ENCODE measurements at places on chromosomes 16 and 17.

GRCh38 chr16:77307426-77308162 lies 108.4 kb downstream of the SYCE1L start:
- DNase-seq: no peak

DNA sequence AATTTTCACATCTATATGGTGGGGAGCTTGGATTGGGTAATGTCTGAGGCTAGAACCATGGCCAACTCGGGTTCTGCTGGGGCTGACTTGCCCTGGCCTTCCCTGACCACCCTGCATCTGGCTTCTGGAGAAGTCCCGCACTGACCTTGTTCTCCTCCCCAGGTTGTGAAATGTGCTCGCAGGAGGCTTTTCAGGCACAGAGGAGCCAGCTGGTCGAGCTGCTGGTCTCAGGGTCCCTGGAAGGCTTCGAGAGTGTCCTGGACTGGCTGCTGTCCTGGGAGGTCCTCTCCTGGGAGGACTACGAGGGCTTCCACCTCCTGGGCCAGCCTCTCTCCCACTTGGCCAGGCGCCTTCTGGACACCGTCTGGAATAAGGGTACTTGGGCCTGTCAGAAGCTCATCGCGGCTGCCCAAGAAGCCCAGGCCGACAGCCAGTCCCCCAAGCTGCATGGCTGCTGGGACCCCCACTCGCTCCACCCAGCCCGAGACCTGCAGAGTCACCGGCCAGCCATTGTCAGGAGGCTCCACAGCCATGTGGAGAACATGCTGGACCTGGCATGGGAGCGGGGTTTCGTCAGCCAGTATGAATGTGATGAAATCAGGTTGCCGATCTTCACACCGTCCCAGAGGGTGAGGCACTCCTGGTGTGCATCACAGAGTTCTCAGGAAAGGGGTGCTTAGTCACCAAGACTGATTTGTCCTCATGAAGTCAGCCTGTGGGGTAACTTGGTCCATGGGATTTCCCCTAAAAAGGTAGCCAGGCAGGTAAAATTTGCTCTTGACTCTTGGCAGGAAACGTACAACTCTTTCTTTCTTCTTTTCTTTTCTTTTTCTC lies 6.1 kb downstream of the NOD2 start:
- DNase-seq: no peak

DNA sequence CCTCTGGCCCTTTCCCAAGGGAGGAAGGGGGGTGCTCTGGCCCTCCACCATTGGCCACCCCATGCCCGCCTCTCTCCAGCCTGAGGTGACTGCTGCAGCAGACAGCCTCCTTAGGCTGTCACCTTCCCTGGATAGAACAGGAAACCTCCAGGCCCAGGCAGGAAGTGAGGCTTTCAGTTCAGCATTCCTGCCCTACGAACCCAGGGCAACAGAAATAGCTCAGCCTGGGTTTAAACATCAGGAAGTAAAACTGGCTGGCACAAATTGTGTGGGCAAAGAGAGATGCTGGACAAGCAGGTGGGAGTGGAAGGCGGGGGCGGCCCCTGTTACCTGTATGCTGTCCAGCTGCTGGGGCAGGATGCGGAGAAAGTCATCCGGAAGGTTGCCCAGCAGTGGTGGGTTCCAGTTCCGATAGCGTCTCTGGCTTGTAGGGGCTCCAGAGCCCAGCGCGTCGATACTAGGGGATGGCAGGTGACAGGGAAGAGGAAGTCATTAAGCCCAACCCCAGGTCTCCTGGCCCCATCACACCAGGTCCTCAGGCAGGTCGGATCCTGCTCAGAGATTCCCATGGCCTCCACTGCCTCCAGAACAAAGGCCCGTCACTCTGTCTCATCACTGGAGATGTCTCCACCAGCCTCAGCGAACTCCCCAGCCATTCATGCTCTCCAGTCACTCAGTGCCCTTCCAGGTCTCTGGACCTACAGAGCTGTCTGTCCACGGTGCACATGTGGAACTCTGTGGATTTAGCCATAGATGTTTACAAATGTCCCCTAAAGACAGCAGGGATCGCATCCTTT lies 23.6 kb upstream of the MRPS23 start:
- no peak for DNase-seq

- no peak for DNase-seq
These were observed 10.2 kb downstream of the DPEP1 start for GRCh38 chr16:89623511-89624261.

DNA sequence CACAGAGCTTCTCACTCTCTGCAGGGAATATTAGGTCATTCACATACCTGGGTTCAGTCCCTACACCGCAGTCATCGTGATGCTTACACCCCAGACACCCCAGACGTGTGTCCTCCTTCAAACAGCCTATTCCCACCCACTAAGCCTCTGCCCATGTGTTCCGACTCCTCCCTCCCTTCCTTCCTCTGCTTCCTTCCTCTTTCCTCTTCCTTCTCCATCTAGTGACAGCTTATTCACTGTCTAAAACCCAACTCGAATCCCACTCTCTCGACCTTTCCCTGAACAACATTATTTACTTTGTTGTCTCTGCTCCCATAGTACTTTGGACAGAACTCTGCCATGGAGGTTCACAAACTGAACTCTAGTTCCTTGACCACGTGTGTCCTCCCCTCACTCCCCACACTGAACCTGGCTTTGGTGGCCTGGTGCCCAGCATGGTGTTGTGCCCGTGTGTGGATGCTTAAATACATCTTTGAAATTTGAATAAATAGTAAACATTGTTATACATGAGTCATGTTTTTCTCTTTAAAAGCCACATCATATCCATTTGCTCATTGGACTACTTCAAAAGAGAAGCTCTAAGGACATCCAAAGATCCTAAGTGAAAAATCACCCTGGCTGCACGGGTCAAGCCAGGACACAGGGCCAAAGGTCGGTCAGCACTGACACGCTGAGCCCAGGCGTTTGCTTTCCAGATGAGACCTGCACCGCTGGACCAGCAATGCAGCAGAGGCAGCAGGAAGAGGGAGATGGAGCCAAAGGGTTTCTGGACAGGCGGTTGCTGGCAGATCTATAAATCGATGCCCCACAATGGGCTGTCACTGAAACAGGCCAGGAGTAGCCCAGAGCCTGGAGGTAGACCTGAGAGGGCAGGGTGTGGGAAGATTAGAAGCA lies 14.1 kb upstream of the G6PC1 start:
- no peak for DNase-seq

GRCh38 chr16:81431554-81432353 lies 12.9 kb upstream of the CMIP start:
- no peak for DNase-seq

DNA sequence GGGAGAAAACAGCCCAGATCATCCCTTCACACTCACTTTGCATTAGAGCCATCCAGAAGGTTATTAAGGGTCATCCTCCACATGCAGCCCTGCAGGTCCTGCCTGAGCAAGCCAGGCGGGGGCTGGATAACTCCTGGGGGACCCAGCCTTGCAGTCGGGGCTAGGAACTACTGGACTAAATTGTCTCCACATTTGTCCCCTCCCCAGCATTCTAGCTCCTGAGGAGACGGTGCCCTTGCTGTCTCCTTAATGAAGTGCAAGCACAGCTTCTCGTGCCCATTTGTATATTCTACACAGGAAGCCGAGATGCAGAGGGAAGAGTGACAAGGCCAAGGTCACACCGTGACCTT lies 185.2 kb downstream of the C16orf95 start:
- no peak for DNase-seq

DNA sequence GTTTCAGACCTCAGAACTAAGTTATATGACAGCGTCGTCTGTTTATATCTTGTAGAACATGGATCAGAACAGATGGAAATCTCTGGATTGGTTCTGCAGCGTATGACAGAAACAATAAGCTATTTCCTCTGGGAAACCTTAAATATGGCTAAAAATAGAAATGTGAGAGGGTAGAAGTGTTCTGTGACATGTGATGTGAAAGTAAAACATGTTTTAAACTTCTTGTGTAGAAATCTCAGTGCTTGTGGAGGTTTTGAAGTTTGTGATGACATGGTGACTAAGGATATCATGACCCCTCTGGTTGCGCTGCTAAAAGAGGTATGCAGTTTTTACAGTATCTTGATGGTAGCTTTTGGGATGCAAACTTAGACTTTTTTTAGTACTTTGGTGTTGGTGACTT lies 2.8 kb downstream of the HEATR3 start:
- DNase-seq: no peak

Measured in left ventricle myocardium inferior (tissue), 1 donor.